IMR-90 (cell line): ENCODE measurements at places on chromosomes 11 and 22. TPM values are rescaled to one million over a fixed set of nuclear protein-coding genes. Genes with fewer than 3 reads are reported as not detected.

Gene UBQLNL
- 0.18 TPM in 1 of 2 replicates, not detected in the other for total RNA-seq

Gene VPREB1
- not detected in 2 replicates for total RNA-seq

Gene DUSP8
- total RNA-seq = 0.28 and 0.72 TPM in 2 replicates

Gene CCDC15
- 2.0 and 2.5 TPM in 2 replicates for total RNA-seq

GRCh38 chr22:42621505-42622002 is 6.9 kb upstream of the POLDIP3 start:
- no peaks in the 10 kb centered on the region for H3K27me3 ChIP-seq
- no peak overlapping the region for H3K4me3 ChIP-seq
- DNase-seq = peak; percentile 61
- H3K27ac ChIP-seq = no peak overlapping the region
- H3K36me3 ChIP-seq = peaks cover 35% of the 10 kb centered on the region

DNA sequence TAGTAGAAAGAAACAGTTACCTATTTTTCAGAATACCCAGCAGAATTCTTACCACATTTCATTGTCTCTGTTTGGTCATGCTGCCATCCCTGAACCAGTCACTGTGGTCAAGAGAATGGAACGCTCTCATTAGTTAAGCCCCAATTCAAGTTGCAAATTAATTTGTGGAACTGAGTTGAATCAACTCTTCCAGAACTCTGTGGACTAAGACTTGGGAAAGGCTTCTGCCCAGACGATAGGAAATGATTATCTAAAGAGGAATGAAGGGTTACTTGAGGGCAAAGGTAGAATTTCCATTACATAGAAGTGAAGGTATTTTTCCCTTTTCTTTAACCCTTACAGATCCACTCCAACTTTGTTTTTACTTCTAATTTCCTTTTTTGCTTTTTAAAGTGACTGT is 286.4 kb downstream of the DYNC2H1 start:
- H3K36me3 ChIP-seq = no peaks in the 10 kb centered on the region
- peaks cover 4% of the 10 kb centered on the region; the same call in 1 of the 2 replicates for H3K4me1 ChIP-seq
- no peak overlapping the region for H3K4me3 ChIP-seq
- no peaks in the 10 kb centered on the region for H3K27me3 ChIP-seq
- peak; percentile 69 for DNase-seq
- no peak overlapping the region for H3K27ac ChIP-seq

GRCh38 chr11:121578251-121578976 is 125.6 kb upstream of the SORL1-AS1 start:
- H3K27ac ChIP-seq = no peak overlapping the region
- peaks cover 11% of the 10 kb centered on the region; the same call in 1 of the 2 replicates for H3K4me1 ChIP-seq
- H3K27me3 ChIP-seq = no peaks in the 10 kb centered on the region; the same call in 1 of the 2 replicates
